ENCODE measurements at places on chromosomes 2 and 18. TPM values are rescaled to one million over a fixed set of nuclear protein-coding genes. Genes with fewer than 3 reads are reported as not detected.

FSHR gene
- not detected for total RNA-seq

RPIA gene
- total RNA-seq, result 34.5 TPM

SCRN3 gene
- total RNA-seq, result 16.8 TPM

RBM44 gene
- 1.1 TPM for total RNA-seq

MYOM1 gene
- 2.4 TPM for total RNA-seq

MDH1B gene
- not detected for total RNA-seq

CHPF gene
- total RNA-seq, result 11.8 TPM

MPHOSPH10 gene
- total RNA-seq, result 34.1 TPM

PLGLB1 gene
- total RNA-seq, result 6.9 TPM

VSNL1 gene
- total RNA-seq, result not detected

CREG2 gene
- total RNA-seq, result 0.43 TPM

AQP12B gene
- not detected for total RNA-seq

GBX2 gene
- total RNA-seq, result not detected

SLC23A3 gene
- total RNA-seq, result 2.5 TPM

TRIM43 gene
- not detected for total RNA-seq

All from activated naive CD4-positive, alpha-beta T cell treated with anti-CD3 and anti-CD28 coated beads, Interleukin-2, amount 10 ng/mL, durations not matched to agents 5 hours and 36 hours (primary cell).